ENCODE measurements at places on chromosomes 1 and 21.

GRCh38 chr1:207497941-207498340 is 2.0 kb downstream of the CR1 start:
- no peak for DNase-seq

- DNase-seq = no peak
Observed at GRCh38 chr1:19322481-19322880, 10.4 kb downstream of the SLC66A1 start.

GRCh38 chr1:225949041-225949440 is 8.0 kb upstream of the LEFTY2 start:
- DNase-seq = no peak

GRCh38 chr1:61081144-61081685 is 1.1 kb upstream of the NFIA start:
- no peak for DNase-seq

GRCh38 chr1:56933606-56934005 is 32.2 kb downstream of the C8B start:
- no peak for DNase-seq

DNA sequence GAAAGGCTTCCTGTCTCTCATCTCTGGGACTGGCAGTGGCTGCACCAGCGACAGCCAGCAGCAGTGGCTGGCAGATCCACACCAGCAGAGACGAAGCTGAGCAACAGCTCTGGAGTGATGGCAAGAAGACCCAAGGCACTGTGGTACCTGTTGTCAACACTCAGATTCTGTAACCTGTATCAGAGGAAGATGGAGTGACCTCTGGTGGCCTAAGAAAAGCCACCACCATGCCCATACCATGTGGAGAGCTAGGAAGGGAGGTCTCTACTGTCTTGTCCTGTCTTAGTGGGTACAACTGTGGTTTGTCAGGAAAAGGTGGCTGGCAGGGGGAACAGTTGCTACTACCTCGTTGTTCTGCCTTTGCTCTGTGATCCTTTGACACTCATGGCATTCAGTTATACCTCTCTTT is 22.5 kb upstream of the RHBDL2 start:
- no peak for DNase-seq

- DNase-seq = no peak
Observed at GRCh38 chr1:235932090-235932510, 65.4 kb upstream of the LYST start.

DNA sequence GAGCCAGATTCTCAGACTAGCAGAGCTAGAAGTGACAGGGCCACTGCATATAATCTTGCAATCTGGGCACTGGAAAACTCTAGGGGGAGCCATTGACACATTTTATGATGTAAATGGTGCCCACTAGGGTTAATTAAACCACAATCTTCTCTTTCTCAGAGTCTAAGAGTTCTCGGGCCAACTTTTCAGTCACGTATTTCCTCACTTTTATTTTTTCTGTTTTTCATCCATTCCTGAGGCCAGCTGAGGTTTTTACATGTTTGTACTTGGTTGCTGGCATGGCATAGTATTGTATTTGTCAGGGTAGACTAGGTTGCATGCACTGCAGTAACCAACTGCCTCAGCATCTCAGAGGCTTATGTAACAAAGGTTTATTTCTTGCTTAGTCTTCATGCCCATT is 138.2 kb downstream of the ZNF326 start:
- no peak for DNase-seq

GRCh38 chr1:172758259-172758658 is 99.4 kb downstream of the FASLG start:
- DNase-seq = no peak

DNA sequence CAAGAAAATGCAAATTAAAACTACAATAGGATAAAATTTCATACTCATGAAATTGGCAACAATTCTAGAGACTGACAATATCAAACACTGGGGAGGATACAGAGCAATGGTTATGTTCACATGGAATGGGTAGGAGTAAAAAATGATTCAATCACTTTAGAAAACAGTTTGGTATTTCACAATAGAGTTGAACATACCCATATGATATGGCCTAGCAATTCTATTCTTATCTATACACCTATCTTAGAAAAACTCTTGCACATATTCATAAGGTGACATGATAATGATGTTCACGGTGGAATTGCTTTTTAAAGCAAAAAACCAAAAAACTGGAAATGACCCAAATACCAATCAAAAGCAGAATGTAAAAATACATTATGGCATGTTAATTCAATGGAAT is 28.7 kb downstream of the PHC2 start:
- DNase-seq = no peak

GRCh38 chr1:203304391-203304918 is 864 bp upstream of the BTG2 start:
- no peak for DNase-seq

DNA sequence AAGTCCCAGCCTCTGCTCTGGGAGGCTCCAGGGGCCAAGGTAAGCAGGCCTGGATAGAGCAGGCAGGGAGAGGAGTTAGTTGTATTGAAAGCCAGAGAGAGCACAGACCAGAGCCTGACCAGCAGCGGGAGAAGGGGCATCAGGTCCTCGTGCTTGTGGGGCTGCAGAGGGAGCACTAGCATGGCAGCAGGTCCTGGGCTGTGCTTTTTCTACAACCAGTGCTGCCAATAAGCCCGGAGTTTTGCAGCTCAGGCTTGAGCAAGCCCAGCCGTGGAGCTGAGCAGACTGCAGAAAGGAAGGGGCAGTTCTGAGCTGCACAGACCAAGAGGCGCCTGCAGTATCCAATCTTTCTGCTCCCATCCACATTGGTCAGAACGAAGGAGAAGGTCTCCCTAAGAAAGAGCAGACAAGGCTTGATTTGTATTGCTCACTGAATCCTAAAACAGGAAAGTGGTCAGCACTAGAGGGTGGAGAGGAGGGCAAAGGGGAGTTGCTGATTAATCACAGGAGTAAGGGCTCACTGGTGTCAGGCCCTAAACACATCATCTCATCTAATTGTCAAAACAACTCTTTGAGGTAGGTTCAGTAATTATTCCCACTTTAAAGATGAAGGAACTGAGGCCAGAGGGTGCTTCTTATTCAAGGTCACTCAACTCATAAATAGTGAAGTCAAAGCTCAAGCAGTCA is 2.7 kb downstream of the DENND2D start:
- no peak for DNase-seq

- no peak for DNase-seq
Observed at GRCh38 chr1:221032637-221033280, 153.5 kb downstream of the HLX start.

GRCh38 chr1:116331523-116331922 is 41.5 kb upstream of the ATP1A1 start:
- DNase-seq = no peak

GRCh38 chr1:182304627-182305026 is 87.0 kb downstream of the GLUL start:
- no peak for DNase-seq

GRCh38 chr1:35656863-35657232 is 15.5 kb upstream of the PSMB2 start:
- no peak for DNase-seq

GRCh38 chr1:231016966-231017365 is 23.1 kb downstream of the FAM89A start:
- DNase-seq = no peak

- DNase-seq = no peak
Observed at GRCh38 chr1:25474439-25475047, 43.8 kb downstream of the MACO1 start.

DNA sequence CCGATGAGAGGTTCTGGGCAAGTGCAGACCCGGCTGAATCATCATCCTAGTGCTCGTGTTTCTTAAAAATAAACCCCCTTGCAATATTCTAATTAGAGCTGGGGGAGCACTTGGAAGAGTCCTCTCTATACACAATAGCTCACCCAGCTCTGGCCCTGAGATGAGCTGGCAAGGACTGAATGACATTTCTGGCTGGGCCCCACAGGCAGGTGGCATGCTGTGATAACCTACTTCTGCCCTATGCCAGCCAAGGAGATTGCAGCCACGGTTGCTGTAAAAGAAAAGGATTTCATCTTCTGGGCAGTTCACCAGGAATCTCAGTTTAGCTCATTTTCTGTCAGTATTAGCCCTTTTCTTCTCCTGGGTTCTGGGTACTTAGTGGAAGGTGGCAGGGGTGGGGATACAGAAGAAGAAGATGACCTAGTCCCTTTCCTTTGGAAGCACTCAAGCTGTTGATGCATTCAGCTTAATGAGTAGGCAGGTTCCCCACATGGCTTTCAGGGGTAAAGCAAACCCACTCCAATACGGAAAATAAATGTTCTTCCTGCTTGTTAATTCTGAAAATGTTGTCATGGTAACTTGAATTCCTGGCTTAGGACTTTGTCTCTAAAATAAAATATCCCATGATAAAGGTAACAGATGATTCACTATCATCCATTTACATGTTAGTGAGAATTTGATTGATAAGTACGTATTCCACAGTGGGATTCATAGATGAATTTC is 32.2 kb downstream of the VASH2 start:
- no peak for DNase-seq

All from activated CD4-positive, alpha-beta T cell treated with anti-CD3 and anti-CD28 coated beads for 24 hours (primary cell).